Retina (tissue), 1 donor: ENCODE measurements at places on chromosomes 1 and 21.

DNA sequence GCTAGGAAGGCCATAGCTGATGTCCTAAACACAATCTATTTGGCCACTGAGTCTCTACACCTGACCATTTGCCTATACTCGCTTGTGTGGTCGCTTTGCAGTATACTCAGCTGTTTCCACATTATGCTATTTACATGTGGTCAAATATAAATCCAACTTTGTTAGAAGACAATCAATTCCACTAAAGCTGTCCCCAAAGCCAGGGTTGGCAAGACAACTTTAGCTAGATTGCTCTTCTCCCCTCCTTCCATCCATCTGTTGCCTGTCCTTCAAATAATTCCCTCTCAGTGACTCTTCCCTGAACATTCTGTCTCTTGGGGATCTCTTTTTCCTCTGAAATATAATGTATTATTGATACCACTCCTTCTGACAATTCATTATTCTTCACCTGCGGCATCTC lies 30.1 kb downstream of the AVPR1B start:
- no peak for DNase-seq

DNA sequence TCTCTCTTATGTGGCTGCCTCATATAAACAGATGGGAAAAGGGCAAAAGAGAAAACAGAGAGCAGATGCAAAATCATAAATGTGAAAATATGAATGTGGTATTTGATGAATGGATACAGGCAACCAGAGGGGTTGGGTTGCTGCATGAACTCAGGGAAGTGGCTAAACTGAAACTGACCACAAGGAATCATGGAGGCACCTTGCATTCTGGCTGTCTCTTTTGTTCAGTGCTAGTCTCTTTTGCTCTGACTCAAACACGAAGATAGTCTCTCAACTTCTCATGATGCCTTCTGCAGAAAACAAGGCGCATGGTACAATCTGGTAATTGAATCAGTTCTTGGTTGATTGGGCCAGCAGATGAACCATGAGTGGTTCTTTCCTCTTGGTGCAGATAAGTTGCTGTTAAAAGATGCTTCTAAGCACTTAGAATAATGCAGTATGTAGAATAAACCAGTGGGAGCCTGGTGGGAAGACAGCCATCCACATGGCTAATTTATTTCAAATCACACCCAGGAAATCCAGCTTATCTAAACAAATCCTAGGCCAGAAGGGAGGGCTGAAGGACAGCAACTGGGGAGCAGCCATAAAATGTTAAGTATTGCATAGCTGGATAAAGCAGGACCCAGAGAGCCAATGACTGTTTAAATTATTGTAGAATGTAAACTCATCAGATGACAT lies 64.2 kb downstream of the HLX start:
- DNase-seq: peak; percentile 38

DNA sequence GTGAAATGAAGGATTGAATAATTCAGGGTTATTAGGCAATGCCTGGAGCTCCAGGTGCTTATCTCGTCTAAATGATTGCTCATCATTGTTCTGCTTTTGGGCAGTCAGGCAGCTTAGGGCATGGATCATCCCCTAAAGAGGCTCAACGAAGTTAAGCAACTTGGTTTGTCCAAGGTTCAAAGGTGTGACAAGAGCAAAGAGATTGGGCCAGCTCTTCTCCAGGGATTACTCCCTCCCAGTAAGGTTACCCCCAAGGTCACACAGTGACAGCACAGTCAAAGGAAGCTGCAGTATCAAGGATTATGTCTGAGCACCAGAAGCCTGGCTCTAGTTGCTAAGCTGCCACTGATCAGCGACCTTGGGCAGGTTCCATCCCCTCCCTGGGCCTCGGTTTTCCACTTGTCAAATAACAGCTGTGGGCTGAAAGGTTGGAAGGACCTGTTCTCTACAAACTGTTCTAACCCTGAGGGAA lies 6.8 kb downstream of the ETNK2 start:
- no peak for DNase-seq

DNA sequence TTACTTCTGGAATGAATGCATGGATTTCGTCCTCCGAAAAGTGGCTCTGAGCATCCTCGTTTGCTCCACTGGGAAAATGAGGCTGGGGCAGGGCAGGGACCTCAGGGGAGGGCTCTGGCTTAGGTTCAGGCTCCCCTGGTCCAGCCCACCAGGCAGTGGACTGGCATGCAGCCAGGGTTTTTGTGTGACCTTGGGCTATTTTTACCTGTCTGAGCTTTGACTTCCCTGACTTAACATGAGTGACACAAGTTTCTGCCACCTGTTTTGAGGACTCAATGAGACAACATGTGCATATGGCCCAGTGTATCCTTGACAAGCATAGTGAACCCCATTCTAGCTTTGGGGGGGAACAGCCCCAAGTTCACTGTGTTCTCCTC lies 32.6 kb upstream of the EDN2 start:
- no peak for DNase-seq

- DNase-seq: no peak
Observed at GRCh38 chr1:230207598-230207997, 140.6 kb downstream of the GALNT2 start.

DNA sequence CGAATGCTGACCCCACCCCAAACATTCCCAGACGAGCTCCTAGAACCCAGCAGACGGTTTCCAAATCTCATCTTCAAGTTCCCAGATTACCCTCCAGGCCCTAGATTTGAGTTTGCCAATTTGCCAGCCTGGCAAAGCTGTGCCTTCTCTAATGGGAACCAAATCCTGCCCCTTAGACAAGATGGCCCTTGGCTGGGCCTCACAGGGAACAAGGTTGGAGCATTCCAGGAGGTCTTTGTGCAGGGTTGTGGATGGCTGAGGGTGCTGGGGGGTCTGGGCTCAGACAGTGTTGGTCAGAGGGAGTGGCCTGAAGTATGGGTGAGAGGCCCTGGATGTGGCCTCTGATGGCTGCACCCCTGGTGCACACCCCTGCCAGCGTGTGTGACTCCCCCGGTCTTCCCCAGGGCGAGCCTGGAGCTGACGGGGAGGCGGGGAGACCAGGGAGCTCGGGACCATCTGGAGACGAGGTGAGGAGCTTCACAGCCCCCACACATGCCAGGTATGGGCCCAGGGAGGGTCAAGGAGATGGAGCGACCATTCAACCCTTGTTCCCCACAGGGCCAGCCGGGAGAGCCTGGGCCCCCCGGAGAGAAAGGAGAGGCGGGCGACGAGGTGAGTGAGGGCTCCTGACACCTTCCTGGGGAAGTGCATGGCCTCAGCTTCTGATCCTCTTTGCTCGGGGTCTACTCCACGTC lies 10.2 kb downstream of the COL6A1 start:
- DNase-seq: no peak
